HS-5 (cell line): ENCODE measurements at places on chromosomes 12 and 14.

- DNase-seq = no peak
Observed at GRCh38 chr12:7019043-7019569, 830 bp upstream of the LPCAT3 start.

DNA sequence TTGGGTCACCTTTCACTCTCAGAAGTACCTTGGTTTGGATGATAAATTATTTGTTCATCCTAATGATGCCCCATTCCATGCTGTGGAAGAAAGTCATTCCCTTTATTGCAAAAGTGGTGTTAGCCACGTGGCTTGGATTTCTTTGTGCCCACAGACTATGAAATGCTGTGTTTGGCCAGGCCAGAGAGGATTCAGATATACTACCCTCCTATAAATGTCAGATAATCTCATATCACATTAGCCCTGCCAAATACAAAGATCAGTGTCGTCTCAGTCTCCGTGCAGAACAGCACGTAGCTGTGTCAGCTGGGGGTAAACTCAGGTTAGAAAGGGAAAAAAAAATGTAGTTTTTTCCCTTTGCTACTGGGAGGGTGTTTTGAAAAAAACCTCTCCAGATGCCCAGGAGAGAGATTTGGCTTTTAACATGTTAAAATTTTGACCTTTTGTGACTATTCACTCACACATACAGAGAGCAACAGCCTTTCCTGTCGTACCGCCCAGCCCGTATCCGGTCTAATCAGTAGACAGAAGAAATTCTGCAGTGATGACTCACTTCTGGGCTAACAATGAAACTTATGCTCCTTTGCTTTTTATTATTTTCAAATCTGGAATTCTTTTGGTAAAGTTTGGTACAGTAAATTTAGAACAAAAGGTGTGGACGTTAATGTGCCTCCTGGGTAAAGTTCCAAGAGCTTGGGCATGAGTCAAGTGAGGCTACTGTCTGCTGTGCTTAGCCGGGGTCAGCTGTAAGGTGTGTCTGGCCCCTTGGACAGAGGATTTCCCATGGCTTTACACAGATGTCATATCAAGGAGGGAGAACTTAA, 8.5 kb upstream of the PTPRB start:
- peak; percentile 94 for DNase-seq

GRCh38 chr12:77202457-77203060, 137.2 kb upstream of the E2F7 start:
- no peak for DNase-seq

DNA sequence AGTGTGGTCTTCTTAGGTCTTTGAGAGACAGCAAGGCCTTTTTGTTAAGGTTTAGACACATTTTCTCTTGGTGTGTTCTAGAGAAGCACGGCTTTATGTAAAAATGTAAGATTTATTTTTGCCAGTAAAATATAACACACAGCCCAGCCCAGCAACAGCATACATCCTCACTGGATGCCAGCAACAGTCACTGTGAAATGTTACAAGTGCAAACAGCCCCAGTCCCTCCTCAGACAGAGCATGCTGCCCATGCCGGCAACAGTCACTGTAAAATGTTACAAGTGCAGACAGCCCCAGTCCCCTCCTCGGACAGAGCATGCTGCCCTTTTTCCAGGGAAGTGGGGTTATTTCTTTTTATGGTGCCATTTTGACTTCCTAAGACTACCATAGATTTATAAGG, 207.6 kb downstream of the CHST11 start:
- no peak for DNase-seq

DNA sequence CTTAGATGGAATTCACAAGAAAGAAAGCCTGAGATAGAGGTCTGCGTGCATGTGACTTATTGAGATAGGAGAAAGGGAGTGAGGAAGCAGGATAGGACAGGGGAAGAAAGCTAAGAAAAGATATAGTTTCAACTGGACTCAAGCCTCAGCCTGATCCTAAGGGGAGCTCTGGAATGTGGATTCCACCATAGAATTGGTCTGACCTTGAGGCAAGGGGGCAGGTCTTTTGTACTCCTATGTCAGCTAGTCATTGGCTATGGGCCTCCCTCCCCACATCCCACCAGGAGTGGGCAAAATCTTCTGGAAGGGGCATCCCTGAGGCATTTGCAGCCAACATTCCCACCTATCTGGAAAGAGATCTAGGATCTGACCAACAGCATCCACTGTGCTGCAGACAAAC, 88.5 kb upstream of the HSPB8 start:
- DNase-seq = no peak
